Stimulated activated CD8-positive, alpha-beta memory T cell treated with anti-CD3 and anti-CD28 coated beads, Interleukin-7, amount 100 ng/mL, for 4 hours (primary cell): ENCODE measurements at places on chromosomes 2 and 18.
A peak's percentile ranks its signal among the peaks of the same experiment; 100 is the strongest.

- no peak for DNase-seq
Measured at GRCh38 chr18:75428490-75428889, 987 bp upstream of the SMIM21 start.

GRCh38 chr2:100733391-100734187 is 86.3 kb upstream of the NPAS2 start:
- no peak for DNase-seq

DNA sequence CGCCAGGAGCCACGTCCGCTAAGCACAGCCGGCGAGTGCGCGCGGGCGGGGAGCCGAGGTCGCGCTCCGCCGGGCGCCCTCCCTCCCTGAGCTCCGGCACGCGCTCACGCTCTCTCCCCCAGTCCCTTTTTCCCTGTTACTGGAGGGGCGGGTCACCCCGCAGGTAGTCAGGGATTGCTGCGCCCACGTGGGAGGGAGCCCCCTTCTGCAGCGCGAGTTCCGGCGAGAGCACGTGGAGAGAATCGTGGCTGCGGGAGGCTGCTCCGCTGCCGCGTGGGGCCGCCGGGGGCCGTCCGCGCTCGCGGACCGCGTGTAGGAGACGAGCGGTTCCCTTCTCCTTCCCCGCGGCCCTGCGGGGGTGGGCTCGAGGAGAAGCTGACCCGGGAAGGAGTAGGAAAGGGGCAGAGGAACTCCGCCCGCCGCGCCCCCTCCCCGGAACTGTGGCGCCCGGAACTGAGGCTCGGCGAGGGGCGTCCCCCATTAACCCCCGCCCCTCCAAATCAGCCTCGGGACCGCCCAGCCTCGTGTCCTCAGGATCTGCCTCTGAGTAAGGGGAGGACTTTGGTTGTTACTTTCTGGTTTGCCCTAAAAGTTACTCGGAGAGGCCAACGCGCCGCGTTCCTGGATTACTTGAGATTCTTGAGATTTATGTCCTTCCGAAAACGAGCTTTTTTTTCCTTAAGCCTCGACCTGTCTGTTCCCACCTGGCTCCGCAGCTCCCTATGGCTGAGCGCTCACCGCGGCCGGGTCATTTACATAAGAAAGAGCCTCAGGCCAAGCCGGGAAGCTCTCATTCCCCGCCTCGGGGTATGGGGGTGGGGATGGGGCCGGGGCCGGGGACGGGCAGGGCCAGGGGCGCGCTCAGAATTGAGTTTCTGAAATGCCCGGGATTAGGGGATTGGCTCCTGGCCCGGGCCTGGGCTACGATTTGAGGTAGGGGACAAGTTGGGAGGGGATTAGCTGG is 1.1 kb downstream of the HK2 start:
- peak; percentile 73 for DNase-seq

DNA sequence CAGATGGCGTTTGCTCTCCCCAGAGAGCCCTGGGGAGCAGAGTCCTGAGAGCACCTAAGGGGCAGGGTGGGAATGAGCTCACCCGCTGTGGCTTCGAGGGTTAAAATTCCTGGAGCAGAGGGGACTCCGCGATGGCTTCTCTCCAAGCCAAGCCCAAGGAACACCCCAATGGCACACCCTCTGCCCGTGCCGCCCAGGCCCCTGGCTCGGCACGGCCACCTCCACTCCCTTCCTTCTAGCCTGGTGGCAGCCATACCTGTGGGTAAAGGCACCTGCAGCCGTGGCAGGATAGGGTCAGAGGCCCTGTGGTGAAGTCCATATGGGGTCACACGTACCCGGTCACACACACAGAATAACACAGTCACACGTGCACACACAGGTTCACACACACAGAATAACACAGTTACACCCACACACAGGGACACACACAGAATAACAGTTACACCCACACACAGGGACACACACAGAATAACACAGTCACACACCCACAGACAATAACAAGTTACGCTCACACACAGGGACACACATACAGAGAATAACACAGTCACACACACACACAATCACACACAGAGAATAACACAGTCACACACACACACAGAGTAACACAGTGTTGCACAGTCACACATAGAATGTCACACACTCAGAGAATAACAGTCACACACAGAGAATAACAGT is 50.5 kb downstream of the RAMP1 start:
- no peak for DNase-seq

DNA sequence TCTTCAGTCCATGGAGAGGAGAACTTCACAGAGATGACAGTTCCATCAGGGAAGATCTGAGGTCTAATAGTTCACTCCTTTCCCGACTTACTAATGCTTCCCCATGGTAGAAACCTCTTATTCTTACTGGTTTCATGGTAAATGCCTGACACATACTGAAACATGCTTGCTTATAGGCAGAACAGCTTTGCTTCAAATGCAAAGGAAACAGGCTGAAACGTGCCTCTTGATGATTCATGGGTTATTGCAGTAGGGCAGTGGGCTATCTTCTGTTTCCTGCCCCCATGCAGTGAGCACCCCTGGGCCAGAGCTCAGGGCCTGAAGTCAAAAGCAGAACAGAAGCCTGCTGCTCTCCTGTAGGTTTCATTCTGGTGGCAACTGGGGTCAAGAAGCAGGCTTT is 223.5 kb downstream of the RDH14 start:
- DNase-seq, result no peak

DNA sequence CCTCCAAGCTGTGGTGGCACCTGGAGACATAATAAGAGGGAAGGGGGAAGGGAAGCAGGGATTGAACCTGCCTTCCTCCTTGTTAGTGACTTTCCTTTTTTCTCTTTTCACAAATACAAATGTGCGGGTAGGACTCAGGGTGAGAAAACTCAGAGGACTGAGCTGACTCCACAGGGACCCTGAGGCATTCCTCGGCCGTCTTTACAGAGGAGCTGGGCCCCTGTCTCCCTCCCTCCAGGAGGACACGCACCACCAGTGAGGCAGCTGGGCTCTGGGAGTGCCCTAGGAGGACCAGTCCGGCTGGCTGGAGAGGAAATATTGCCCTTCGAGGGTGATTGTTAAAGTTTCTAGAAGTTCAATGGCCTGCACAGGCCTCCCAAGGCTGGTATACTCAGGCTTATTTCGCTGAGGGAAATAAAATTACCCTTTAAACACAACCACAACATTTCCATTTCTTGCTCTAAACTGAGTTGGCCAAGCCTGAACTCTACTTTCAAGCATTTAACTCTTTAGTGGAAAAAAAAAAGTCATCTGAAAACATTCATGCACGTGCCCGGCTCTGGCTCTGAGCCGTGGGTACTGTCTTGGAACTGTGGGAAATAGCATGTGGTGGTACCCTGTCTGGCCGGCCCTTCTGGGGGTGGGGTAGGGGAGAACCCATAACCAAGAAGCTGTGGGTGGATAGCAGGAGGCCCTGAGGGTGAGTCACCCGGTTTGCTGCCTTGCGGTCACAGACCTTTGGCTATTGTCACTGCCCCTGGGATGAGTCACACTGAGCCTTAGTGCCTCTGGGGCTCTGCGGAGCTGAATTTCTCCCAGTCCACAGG is 116.0 kb downstream of the COPS8 start:
- DNase-seq, result no peak

GRCh38 chr2:151937966-151938365 is 109.7 kb upstream of the ARL5A start:
- no peak for DNase-seq

GRCh38 chr2:159612255-159612901 is 4.0 kb downstream of the BAZ2B start:
- DNase-seq, result no peak

DNA sequence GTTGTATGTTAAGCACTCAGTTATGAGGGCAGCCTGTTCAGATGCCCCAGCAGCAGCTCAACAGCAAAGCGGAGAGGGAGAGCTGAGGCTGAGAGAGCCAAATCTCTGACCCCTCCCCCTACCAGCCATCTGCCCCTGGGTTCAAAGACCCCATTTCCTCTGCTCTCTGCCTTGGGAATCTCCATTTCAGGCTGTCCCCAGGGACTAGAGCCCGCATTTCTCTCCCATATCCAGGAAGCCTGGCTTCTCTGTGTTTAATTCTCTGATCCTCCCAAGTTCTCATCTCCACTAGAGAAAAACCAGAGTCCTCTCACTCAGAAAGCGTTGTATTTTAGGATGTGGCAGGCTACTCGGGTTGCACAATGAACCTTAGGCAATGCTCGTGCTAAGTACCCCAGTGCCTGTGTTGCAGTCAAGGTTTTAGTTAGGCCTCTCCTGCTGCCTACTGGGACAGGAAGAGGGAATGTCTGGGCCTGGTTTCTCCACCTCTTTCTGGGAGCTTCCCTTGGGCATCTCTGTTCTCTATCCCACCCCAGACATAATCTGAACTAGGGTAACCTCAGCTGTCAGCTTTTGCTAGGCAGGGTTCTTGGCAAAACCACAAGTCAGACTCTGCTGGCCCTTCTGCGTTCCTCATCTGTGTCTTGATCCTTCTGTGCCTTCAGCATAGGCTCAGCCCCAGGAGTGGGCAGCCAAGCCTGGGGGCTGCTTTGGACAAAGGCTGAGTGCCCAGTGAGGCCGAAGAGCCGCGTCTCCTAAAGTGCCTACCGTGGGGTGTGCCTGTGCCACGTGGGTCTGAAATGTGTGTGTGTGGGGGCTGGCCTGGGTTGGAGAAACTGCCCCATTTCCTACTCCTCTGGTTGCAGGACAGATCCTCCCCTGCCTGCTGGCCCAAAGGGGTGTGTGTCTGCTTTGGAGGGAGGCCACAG is 96.8 kb downstream of the STPG4 start:
- DNase-seq, result no peak

DNA sequence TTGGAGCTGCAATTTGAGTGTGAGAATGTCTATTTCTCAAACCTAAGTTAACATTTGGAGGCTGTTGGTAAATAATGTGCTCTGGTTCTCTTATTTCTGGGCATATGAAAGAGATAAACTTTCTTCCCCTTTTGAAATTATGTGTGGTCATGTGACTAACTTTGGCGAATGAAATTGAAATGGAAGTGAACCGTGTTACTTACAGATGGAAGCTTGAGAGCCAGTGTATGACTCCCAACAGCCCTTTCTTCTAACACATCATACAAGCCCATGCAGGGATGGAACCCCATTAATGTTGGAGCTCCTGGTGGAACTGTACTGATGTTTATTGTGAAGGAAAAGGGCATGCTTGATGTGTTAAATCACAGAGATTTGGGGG is 725.8 kb downstream of the TSN start:
- no peak for DNase-seq

DNA sequence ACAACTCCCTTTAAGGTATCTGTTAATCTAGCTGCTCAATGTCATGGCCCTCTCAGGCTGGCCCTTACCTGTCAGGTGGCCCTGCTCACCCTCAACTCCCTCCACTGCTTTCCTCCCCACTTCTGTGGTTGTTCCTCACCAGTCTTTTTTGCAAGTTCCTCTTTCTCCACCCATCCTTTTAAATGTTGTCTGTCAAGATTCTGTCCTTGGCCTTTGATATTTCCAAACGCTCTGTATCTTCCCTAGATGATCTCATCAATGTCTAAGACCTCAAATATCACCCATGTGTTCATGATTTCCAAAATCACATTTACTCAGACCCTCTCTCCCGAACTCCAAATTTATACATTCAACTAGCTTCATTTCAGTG is 3.5 kb downstream of the PTPN2 start:
- DNase-seq, result no peak

- DNase-seq, result no peak
Measured at GRCh38 chr2:215693193-215693998, 257.5 kb upstream of the FN1 start.

GRCh38 chr2:64470071-64470470 is 16.1 kb downstream of the LGALSL start:
- DNase-seq, result no peak

DNA sequence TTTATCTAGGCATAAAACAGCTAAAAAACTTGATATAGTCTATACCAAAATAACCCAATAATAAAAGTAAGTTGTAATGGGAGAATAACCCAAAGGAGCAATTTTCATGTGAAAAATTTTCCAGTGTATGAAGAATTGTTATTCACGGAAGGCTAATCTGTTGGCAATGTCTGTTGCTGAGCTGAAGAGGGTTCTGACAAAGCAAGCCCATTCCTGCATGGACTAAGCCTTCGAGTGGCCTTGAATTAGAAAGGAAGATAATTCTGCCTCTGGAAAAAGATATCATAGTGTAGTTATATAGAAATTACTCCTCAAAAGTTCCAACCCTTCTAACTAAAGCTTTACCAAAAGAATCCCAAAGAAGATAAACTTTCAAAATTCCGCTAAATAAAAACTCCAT is 101.5 kb downstream of the MAP2 start:
- no peak for DNase-seq

GRCh38 chr18:47345291-47345690 is 93.8 kb upstream of the SKOR2 start:
- no peak for DNase-seq

GRCh38 chr2:195659982-195660890 is 3.2 kb downstream of the SLC39A10 start:
- peak; percentile 57 for DNase-seq

- DNase-seq, result no peak
Measured at GRCh38 chr2:198757069-198757468, 700.7 kb downstream of the SATB2 start.

DNA sequence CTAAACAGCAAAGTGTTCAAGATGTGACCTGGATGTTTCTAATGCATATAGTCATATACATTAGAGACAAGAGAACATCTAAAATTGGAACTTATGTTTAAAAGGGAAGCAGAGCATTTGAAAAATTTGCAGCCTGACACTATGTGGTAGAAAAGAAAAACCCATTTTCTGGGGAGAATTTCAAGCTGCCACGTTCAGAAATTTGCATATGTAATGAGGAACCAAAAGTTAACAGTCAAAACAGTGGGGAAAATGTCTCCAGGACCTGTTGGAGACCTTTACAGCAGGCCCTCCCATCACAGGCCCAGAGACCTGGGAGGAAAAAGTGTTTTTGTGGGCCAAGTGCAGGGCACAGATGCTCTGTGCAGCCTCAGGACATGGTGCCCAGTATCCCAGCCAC is 8.2 kb upstream of the TMEM18 start:
- DNase-seq, result no peak

DNA sequence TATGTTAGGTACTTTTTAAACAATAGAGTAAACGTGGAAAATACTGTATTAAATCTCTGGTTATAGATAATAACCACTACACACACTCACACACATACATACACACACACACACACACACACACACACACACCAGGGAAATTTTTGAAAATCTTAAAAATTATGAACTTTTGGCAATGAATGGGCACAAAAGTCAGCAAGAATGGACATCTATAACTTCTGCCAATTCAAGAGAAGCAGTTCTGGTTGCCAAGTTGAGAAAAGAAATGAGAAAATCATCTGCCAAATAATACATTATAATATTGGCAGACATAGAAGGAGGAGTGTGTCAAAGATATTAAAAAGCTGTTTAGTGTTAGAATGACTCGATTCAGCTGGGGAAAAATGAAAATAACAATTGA is 42.9 kb upstream of the TMEM178A start:
- no peak for DNase-seq

- DNase-seq, result no peak
Measured at GRCh38 chr2:79833235-79833878, 320.5 kb downstream of the CTNNA2 start.
